ENCODE measurements at places on chromosomes 6 and 20.

GRCh38 chr6:75345413-75345812 lies 60.8 kb upstream of the TMEM30A start:
- no peak for DNase-seq

DNA sequence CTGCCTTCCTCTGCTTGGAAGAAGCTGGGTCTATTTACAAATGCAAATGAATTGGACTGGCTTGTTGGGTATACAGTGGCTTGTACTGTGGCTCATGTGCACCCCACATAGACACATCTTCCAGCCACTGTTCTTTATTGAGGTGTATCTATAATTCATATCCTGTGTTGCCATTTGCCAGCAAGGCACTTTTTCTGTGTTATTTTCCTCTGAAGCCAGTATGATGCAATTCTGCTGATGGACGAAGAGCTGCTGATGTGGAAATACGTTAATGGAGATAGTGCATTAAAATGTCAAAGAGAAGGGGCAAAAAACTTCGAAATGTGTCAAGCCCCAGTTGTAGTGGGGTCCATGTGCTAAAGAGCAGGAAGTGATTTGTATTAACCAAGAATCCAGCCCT lies 167.5 kb downstream of the TMEM242 start:
- no peak for DNase-seq

DNA sequence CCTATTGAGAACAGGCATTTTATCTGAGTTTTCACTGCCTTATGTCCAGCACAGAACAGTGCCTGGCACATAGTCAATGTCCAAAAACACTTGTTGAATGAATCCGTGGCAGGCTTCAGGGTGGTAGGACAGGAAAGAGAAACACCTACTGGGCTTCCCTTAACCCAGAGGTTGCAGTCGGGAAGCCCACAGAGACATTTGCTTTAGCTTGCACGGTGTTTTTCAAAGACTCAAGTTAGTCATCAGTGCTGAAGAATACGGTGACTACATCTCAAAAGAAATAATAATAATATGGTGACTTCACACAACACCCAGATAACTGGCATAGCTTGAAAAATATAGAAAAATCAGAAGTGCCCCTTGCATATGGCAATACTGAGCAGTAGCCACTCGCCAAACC lies 160.4 kb downstream of the CD83 start:
- no peak for DNase-seq

DNA sequence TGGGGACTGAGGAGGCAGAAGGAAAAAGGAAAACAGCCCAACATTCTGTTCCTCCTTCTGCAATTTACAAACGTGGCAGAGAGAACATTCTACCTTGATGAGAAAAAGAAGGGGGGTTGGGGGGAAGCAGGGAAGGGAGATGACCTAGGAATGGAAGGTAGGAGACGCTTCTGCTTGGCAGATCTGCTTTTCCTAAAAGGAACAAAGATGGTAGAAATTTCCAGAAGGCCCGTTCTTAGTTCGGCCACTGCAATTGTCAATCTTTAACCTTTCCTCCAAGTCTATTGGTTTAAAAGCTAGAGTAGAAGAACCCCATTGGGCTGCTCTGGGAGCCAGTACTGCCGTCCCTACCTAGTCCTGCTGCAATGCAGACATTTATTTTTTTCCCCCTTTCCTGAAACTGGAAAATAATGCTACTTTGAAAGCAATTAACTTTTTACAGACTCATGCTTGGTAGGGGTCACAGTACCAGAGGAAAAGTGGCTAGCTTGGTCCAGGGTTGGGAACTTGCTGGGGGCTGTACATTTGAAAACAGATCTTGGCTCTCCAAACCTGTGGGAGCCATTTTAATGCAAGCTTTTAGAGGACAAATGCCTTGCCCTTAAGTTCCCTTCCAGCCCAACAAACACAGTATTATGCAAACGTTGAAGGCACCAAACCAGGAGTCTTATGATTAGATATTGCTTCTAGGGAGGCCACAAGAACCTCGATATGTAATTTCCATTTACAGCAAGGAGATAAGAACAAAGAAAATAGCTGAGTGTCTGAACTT lies 2.6 kb downstream of the ZMYND8 start:
- no peak for DNase-seq

DNA sequence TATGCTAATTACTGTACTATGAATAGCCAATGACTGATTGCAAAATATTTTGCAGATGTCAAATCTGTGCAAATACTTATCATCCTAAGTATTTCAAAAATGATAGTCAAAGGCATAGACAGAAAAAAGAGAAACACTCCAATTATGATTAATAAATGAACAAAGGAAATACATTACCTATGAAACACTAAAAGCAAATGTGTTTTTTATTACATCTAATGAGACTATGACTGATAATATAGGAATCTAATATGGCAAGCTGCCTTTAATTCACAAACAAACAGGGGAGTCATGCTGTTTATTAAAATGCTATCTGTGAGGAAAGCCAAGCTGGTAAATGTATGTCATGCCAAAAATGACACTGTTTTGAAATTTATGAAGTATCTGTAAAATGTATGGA lies 713.2 kb upstream of the NRSN1 start:
- DNase-seq, result no peak

DNA sequence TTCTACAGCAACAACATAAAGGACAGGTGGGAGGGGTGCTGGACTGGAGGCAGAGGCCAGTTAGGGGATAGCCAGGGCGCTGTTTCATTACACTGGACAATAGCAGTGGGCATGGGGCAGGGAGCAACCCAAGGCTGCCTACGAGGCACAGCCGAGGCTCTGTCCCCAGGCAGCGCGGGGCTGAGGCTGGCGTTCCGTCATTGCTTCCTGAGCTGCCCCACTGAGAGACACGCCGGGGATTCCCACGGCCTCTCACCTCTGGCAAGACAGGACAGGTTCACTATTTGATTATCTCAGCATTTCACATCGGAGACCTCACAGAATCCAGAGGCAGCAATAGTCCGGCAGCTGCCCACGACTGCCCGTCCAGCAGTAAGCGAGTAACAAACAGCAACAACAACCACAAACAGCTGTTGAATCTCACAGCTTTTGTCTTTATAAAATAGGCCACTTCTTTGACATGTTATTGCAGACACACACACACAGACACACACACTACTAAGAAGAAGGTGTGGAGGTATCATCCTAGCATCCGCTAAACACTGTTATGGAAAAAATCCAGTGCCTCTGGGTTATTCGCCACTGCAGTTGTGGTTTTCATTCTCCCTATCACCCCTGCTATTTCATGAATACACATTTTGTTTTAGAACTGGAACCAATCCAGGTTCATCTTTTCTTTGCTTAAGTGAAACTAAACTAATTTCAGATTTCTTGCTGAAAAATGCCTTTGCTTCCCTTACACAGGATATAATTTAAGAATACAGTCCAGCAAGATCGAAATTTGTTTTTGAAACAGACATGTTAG lies 19.5 kb downstream of the KIF25 start:
- DNase-seq, result no peak

GRCh38 chr6:112357791-112358190 lies 10.7 kb downstream of the RFPL4B start:
- DNase-seq, result no peak

- no peak for DNase-seq
Observed at GRCh38 chr6:26006086-26006939, 43.7 kb downstream of the TRIM38 start.

GRCh38 chr6:86780923-86781322 lies 156.4 kb upstream of the HTR1E start:
- DNase-seq, result no peak

DNA sequence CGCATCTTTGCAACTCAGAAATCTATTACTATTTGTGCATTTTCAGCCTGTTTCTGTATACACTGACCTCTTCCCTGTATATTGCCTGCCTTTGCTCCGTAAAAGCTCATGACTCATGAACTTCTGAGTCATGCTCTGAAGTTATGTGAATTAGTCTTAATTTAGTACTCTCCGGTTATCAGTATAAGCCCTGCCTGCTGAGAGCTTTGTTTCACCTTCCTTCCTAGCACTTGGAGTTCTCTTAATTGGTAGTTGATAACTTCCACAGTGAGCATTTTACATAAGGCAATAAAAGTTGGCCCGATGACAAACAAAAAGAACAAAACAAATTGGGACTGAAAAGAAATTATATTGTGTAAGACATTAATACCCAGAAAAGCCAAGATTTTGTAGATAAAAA lies 231.4 kb downstream of the GJA1 start:
- DNase-seq, result no peak

GRCh38 chr20:25220021-25220730 lies 24.7 kb downstream of the ENTPD6 start:
- no peak for DNase-seq

GRCh38 chr20:18541741-18542140 lies 25.5 kb upstream of the SMIM26 start:
- DNase-seq, result no peak

- no peak for DNase-seq
Observed at GRCh38 chr6:84575264-84575663, 189.1 kb downstream of the TBX18 start.

DNA sequence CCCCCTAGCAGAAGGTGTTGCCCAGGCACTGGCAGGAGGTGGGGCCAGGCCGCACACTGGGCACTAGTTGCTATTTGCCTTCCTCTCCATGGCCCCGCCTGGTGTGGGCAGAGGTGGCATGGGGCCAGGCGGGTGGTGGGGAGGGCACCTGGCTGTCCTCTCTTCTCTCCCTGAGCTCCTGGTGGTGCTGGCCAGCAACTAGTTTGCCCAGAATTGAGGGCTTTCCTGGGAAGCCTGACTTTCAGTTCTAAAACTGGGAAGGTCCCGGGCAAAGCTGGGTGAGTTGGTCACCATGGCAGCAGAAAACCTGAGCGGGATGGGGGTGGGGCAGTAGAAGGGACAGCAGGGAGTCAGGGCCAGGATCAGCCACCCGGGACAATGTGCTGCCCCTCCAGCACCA lies 48.2 kb downstream of the RBM38 start:
- no peak for DNase-seq

- no peak for DNase-seq
Observed at GRCh38 chr6:4714961-4715501, 61.2 kb upstream of the CDYL start.

GRCh38 chr6:136085370-136086115 lies 164.6 kb downstream of the MTFR2 start:
- no peak for DNase-seq

GRCh38 chr20:23517719-23518118 lies 26.8 kb downstream of the CST8 start:
- no peak for DNase-seq

DNA sequence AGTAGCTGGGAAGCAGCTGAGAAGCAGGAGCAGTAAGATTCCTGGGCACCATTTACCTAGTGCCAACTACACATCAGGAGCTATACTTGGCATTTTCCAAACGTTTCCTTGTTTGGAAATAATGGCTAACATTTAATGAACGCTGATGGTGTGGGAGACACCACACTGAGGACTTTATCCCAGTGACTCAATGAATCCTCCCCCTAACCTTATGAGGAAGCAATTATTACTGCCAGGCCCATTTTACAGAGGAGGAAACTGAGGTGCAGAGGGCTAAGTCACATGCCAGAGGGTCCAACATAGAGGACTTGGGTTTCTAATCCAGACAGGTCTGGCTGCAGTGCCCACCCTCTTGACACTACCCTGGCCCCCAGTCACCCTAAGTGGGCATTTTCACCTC lies 6.1 kb downstream of the PTGIS start:
- DNase-seq, result no peak

DNA sequence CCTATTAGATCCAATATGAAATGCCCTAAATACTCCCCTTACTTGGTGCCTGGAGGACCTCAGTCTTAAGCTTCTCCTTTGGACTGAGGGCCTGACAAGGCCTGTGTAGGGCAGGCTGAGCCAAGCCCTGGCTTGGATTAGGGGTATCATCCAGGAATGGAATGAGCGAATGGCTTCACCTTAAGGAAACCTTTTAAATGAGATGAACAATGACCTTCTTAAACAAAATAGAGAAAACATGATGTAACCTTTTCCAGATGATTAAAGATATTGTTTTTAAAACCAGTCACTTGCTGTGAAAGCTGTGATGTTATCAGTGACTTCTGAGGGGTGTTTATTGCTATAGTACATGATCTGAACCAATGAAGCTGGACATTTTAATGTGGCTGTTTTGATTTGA lies 55.5 kb downstream of the TRAF3IP2 start:
- no peak for DNase-seq

DNA sequence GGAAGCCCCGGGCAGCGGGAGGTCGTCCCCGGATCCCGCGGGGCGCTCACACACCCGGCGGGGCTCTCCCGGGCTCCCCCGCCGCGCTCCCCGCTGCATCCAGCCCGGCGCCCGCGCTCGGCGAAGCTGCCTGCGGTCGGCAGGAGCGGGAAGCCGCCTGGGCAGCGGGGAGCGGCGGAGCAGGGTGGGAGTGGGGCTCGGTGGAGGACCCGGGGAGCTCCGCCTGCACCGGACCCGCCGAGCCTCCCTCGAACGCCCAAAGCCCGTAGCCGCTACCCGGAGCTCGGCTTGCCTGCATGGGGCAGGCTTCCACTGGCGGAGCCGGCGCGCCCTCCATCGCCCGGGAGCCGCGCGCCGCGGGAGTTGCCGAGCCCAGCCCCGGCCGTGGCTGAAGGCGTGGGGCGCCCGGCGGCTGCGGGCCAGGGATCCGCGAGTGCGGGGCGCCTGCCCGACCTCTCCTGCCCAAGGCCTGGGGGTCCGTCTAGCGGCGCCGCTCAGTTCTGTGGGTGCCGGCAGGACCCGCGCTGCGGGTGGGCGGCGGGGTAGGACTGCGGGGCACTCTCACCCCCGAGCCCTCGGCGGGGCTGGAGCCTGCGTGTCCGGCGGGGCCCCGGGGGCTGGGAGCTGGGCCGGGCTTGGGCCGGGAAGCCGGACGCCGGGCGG lies 671 bp downstream of the CDH4 start:
- DNase-seq, result no peak

GRCh38 chr6:79928478-79928998 lies 18.8 kb downstream of the ELOVL4 start:
- DNase-seq, result no peak

- DNase-seq, result no peak
Observed at GRCh38 chr20:5586720-5587119, 163.5 kb upstream of the SHLD1 start.

DNA sequence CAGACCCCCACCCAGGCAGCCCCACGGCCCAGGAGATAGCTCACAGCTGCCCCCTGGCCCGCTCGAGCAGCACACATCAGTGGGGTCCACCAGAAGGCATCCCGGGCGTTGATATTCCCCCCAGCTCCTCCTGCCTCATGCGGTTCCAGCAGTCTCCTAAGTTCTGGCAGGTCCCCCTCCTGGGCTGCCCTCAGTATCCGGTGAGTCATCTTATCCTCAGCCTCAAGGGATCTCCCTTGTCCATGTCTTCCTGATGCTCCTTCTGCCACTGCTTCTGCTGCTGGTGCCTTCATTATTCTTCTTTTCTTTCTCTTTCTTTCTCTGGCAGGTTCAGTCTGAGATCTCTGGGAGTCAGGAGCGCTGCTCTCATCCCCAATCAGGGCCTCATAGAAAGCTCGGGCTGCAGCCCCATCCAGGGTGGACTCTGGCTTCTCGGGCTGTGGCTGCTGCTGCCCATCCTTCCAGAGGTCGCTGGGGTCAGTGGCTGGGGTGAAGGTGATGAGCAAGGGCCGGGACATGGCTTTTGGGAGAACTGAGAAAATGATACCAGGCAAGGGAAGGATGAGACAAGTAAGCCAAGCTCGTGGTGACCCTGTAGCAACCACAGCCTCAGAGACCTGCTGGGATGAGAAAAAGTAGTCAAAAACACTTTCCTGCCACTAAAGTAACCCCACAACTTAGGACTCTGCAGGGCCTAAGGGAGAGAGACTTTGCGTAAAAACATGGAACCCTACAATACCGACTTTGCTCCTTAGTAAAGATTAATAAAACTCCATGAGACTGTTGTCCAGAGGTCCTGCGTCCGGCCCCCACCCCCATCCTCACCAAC lies 622 bp downstream of the GPANK1 start:
- no peak for DNase-seq

- DNase-seq, result no peak
Observed at GRCh38 chr20:62627901-62628612, 14.2 kb upstream of the SLCO4A1 start.

- no peak for DNase-seq
Observed at GRCh38 chr6:17938901-17939300, 48.5 kb downstream of the KIF13A start.

Data from activated gamma-delta T cell treated with anti-CD3 and anti-CD28 coated beads, Interleukin-2, amount 50 U/mL, for 16 hours (primary cell).